ENCODE measurements at places on chromosomes 2 and 18.

- DNase-seq, result no peak
Observed at GRCh38 chr2:74924463-74925265, 33.8 kb upstream of the POLE4 start.

DNA sequence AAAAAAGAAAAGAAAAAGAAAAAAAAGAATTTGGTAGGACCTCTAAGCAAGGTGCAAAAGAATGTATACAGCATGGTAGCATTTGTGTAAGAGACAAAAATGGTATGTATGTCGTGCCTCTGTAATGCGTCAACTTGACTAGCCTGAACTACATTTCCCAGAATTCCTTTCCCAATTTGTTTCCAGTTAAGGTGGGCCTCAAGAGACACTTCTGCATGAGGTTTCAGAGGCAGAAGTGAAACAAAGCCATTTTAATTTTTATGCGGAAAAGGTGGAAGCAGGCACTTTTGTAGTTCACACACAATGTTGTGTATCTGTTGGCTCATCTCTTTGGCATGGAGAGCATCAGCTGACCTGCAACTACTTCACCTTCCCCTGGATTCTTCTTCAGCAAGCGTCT, 56.5 kb upstream of the PAPOLG start:
- no peak for DNase-seq

DNA sequence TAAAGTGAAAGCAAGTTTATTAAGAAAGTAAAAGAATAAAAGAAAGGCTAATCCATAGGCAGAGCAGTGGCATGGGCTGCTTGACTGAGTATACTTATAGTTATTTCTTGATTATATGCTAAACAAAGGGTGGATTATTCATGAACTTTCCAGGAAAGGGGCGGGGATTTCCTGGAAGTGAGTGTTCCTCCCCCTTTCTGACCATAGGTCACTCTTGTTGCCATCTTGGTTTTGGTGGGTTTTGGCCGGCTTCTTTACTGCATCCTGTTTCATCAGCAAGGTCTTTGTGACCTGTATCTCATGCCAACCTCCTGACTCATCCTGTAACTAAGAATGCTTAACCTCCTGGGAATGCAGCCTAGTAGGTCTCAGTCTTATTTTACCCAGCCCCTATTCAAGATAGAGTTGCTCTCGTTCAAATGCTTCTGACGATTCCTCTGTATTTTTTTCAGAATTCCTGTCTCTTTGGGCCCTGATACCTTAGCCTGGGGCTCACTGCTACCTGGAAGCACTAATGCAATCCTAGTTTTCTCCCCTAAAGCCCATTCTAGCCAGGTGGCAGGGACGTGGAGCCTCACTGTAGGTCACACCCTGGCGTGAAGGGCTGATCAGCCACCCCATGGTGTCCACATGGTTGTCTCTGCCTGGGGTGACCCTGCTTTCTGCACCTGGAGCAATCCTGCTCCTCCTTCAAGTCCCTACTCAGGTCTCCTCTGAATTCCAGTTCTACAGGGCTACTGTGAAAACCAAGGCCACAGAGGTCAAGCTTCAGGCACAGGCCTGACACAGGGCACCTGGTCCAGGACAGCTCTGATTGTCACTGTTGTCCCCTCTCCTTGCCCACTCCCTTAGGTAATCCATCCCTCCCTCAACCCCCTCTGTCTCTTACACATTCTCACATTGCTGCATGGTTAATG, 6.0 kb upstream of the SLC35F6 start:
- no peak for DNase-seq

- DNase-seq, result no peak
Observed at GRCh38 chr2:11774600-11774999, 28.2 kb downstream of the LPIN1 start.

DNA sequence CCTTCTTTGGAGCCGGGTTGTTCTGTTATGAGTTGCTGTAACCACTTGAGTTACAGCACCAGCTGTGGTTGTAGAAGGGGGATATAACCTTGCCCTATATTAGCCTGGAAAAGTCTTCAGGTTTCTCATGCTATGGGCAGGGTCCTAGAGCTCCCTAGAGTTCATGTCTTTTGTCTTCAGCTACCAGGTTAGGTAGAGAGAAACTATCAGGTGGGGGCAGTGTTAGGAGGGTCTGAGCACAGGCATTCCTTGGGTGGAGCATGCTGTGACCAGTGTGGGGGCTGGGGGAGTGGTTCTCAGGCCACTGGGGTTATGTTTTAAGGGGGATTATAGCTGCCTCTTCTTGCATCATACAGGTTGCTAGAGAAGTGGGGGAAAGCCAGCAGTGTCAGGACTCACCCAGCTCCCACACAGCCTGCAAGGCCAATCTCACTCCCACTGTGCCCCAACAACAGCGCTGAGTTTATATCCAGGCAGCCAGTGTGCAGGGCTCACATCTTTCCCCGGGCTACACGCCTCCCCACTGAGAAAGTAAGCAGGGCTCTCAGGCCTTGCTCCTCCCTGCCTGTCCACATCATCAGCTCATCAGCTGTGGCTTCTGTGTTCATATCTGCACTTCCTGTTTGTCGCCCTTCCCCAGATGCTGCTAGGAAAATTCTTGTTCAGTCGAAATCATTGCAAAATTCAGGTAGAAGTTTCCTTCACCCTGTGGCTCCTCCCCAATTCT, 133.8 kb upstream of the NRXN1 start:
- DNase-seq, result no peak

DNA sequence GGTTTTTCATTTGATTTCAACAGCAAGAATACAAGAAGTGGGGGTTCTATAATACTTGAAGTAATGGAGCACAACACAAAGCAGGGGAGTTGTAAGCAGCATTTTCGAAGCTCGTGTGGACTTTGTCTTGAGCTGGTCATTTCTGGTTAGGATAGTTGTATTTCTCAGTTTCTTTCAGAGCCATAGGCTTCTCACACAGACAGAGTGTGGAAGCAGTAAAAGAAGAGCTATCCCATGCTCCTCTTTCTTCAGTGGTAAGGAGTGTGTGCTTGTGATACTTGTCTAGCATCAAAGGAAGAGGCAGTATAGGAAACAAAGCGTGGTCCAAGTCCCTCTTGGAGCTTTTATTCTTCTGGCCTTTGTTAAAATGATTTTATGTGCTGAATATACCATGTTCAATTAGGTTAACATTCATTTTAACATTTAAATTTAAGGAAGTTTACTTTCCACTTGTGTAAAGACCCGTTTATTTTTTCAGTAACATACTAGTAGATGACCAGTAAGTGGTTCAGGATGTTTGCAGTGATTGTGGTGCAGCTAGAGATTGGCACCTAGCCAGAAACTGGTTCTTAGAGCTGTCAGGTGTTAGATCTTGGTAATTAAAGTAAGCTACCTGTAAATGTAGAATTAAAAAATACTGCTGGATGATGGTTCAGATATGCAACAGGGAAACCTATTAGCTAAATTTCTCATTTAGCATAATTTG, 14.6 kb downstream of the CCNYL1 start:
- DNase-seq, result peak; percentile 26

DNA sequence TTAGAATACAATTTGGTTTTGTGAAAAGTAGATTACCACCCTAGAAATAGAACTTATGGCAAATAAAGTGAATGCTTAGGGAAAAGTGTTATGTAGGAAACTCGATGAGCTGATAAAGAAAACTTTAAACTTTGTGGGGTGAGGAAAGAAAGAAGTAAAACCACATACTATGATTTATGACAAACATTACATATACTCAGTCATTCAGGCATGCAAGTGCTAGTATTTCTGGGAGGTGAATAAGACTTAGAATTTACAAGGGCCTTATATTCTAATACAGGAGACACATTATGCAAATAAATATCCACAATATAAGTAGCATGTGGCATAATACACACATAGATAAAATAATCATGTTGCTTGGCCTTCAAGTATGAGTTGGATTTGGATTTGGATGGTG, 618.1 kb downstream of the XIRP2 start:
- DNase-seq, result no peak

DNA sequence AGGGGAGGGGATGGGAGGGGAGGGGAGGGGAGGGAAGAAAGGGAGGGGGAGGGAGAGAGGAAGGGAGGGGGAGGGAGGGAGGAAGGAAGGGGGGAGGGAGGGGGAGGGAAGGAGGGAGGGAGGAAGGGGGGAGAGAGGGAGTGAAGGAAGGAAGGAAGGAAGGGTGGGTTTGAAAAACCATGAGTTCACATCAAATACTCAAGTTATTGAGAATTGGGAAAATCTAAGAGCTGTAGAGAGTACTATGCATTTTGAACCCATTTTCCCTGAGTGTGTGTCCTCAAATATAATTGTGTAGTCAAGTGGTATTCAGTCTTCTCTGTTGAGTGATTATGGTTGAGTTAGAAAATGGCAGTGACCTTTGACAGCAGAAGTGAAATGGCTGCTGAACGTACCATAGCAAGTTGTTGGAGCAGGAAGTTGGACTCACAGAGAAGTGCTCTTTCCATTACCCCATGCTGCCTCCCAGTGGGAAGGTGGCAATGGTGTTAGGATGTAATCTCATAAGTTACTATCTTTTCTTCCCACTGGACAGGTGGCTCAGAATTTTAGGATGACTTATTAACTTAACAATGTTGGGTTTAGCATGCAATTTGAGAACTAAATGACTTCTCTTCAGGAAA, 214.6 kb downstream of the SETBP1 start:
- DNase-seq, result peak; percentile 36

GRCh38 chr2:40431600-40431955, 20.3 kb downstream of the SLC8A1 start:
- no peak for DNase-seq

DNA sequence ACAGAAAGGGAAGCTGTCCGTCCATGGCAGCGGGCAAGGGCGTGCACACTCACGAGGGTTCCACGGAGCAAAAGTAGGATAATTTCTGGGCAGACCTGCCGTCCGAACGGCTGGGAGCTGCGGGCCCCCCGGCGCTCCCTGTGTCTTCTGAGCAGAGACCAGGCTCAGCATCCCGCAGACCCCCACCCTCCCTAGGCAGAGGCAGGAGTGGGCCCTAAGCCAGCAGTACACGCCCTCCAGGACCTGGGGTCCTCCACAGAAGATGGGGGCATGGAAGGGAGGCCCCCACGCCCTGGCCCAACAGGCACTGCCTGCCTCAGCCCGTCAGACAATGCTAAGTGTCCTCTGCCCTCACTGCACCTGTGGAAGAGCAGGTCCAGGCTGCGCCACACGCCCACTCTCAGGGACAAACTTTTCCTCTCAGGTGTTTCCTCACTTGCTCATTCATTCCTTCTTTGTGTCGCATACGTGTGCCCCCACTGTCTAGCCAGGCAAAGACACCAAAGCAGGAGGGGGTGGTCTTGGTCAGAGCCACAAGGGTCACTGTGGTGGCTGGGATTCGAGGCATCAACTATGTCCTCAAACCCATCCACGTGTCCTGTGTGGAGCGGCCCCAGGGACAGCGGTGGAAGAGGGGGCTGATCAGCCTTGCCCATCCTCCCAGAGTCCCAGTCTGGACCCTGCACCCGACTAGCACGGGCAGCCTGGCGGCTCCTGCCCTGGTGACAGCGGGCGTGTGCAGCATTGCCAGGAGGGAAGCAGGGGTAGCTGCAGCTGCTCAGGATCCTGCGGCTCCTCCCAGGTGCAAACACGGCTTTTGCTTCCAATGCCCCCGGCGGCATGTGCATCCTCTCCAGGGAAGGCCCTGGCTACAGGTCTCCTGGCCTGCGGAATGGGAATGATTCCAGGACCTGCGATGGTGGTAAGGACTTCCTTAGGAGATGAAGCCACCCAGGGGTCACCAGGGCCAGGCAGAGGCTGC, 2.4 kb upstream of the GPC1 start:
- DNase-seq, result no peak

DNA sequence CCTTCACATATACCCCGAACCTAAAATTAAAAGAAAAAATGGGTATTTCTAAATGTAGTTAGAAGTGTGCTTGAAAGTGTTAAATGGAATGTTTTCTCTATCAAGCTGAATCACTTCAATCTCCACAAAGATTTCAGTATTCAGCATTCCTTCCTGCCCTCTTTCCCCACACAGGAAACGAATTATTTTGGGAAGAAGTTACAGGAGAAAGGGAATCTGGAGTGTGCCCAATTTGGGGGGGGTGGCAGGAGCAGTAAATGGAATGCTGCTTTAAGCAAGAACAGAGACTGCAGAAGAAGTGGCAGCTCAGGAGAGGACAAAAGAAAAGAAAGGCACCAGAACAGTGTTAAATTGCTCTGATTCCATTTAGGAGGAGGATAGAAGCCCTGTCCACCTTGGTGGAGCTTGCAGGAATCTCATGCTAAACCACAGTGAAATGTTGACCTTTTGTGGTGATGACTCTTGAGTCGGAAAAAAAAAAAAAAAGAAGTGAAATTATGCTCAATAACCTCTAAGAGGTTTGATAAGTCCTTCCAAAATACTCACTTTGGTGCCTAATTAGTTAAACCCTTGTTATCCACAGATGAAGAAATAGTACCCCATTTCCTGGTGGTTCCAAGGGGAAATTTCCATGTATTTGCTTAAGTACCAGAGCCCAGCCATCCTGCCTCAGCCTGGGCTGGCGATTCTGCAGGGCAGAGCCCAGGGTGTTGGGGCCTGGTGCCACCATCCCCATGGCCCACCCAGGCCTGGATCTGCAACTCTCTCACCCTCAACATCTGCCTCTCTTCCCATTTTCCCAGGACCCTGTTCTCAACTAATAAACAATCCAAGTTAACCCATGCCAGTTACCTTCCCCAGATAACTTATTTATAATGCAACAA, 56.5 kb downstream of the MYO5B start:
- no peak for DNase-seq

- DNase-seq, result peak; percentile 27
Observed at GRCh38 chr2:94956797-94957391, 68.6 kb upstream of the MAL start.

DNA sequence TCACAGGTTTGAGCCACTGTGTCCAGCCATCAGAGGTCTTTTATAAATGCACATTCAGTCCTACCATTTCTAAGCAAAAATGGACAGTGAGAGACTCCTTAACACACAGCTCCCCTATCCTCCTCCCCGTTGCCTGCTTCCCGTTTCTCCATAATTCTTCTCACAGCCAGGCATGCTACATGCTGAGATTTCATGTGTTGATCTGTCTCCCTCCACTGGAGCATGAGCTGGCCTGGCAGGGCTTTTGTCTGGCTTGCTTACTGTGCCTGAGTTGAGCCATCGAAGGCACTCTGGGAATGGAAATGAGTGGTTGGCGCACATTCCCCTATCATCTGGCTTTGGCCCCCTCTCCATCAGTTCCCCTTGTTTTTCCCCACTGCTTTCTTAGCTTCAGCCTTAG, 413.5 kb downstream of the PTPRM start:
- no peak for DNase-seq

DNA sequence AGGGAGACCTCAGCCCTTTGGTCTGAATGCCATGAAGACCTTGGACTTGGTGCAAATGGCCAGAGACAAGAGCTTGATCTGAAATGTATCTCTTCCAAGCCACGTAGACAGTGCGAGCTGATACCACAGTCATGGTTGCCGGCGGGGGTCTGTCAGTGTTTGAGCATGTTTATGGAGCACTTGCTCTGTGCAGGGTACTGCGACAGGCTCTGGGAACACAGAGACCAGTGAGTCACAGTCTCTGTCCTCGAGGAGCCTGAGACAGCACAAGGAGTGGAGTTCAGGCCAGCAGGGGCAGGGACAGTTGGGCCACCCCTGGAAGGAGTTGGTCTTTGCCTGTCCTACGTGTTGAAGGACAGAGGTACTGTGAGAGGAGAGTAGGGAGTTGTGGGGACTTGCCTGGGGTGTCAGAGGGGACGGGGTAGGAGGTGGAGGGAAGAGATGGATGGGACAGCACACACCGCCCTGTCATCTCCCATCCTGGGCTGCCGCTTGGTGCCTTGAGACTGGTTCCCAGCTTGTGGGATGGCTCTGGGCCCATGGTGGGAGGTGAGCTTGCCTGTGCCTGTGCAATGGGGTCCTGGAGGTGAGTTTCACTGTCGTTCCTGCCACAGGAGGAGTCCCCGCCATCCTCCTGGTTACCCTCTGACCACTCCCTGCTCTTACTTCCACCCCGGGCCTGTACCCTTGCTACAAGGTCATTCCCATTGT, 39.5 kb downstream of the ATP6V1C2 start:
- DNase-seq, result no peak

Data from CD4-positive, alpha-beta T cell treated with Interleukin-10 for 1 hour (primary cell).